Activated T-helper 1 cell treated with Interleukin-2 at 50 U/mL for 16 hours (primary cell): ENCODE measurements at places on chromosomes 11 and 22.

DNA sequence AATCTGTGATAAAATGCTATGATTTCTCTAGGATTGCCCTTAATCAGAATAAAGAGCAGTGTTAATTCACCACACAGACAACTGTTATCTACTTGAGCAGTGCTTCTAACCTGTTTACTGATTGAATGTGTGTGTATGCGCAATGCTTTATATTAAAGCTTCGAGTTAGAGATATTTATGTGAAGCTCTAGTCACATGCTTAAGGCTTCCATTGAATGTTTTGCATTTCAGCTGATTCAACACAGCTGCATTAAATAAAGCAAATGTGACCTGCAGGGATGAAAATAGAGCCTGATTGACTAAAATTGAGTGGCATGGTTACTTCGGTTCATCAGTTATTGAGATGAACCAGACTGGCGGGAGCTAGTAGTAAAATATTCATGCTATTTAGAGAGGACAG is 395.3 kb downstream of the JRKL start:
- no peak for DNase-seq

GRCh38 chr11:46737699-46738098 is 18.7 kb downstream of the F2 start:
- DNase-seq = no peak

- DNase-seq = no peak
Measured at GRCh38 chr11:127275774-127276173, 275.2 kb upstream of the KIRREL3 start.

GRCh38 chr11:131924457-131925201 is 554.2 kb downstream of the NTM start:
- DNase-seq = no peak

DNA sequence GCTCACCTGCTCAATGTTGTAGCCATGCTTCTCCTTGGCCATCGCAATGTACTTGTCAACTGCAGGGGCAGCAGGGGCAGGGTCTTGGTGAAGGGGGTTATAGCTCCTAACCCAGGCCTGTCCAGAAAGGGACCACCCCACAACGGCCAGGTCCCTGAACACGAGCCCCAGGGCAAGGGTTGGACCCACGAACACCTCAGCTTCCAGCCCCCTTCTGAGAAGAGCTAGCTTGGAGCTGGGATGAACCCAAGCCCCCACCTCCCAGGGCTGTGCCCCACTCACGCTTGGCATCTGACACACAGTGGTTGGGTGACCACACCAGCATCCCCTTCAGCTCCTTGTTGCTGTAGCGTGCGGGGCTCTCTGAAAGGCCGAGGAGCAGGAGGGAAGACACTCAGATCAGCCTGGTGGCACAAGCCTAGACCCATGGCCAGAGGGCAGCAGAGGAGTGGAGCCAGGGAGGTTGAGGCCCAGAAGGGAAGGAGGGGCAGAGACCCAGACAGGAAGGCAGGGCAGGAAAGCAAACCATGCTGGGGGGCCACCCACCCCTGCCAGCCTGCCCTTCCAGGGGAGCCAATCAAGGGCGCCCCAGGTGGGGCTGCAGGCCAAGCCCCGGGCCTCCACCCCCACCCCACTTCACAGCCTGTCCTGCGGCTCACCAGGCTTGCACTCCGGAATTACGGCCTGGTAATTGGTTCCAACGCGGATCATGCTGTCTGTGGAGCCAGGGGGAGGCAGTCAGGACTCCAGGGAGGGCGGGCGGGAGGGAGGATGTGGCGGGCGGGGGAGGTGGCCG is 1.9 kb downstream of the RCOR2 start:
- DNase-seq = no peak

DNA sequence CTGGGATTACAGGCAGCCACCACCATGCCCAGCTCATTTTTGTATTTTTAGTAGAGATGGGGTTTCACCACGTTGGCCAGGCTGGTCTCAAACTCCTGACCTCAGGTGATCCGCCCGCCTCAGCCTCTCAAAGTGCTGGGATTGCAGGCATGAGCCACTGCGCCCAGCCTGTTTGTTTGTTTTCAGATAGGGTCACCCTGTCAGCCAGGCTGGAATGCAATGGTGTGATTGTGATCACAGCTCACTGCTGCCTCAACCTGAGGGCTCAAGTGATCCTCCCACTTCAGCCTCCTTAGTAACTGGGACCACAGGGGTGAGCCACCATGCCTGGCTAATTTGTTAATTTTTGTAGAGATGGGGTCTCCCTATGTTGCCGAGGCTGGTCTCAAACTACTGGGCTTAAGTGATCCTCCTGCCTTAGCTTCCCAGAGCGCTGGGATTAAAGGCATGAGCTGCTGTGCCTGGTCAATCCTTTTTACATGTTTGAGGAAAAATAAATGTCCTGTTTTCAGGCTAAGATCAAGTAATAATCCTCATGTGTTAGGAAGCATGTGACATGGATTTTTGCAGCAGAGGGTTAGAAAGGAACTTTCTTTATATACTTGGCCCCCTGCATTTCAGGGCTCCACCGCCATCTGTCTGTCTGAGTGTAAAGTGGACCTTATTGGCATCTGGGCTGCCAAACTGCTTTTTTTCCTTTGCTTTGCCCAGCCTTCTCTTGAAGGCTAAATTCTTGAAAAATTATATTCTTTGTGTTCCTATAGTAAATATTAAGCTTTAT is 4.8 kb upstream of the SLC3A2 start:
- DNase-seq = no peak

GRCh38 chr11:104484804-104485554 is 321.0 kb upstream of the PDGFD start:
- DNase-seq = no peak

GRCh38 chr22:44702479-44703198 is 635 bp downstream of the PRR5 start:
- DNase-seq = no peak

DNA sequence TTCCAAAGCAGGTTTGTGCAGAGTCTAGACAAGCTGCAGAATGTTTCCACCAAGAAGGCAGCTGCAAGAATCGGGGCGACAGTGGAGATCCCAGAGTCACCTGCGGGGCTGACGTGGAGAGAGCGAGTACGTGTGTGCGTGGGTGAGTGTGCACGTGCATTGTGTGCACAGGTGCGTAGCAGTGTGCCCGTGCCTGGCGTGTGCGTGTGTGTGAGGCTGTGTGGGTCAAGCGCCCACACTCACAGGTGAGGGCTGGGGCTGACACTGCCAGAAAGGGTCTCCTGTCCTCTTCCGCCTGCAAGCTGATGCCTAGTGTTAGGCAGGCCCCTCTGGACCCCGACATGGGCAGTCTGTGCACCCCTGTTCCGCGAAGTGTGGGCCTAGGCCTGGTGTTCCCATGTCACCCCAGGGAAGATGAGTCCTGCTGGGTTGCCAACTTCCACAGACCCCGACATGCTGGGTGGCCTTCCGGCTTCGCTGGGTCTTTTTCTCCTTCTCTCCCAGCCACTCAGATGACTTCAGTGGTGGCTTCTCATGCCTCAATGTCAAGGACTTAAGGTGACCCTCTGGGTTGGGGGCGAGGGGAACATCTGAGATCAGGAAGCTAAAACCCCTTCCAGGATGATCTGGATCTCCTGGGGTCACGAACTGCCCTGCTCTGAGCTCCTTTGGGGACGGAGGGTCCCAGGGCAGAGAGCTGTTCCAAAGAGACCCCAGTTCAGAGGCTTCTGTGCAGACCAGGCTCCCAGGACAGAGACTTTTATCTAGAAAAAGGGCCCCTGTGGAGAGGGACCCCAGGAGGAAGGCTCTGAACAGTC is 10.4 kb upstream of the SYT8 start:
- DNase-seq = no peak

DNA sequence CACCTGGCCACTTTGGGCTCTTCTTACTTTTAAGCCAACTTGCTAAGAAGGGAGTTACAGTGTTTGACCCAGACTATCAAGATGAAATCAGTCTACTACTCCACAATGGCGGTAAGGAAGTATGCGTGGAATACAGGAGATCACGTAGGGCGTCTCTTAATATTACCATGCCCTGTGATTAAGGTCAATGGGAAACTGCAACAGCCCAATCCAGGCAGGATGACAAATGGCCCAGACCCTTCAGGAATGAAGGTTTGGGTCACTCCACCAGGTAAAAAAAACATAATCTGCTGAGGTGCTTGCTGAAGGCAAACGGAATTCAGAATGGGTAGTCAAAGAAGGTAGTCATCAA is 1.0 kb upstream of the YPEL4 start:
- DNase-seq = no peak

- no peak for DNase-seq
Measured at GRCh38 chr22:48920776-48921241, 906.9 kb downstream of the BRD1 start.

DNA sequence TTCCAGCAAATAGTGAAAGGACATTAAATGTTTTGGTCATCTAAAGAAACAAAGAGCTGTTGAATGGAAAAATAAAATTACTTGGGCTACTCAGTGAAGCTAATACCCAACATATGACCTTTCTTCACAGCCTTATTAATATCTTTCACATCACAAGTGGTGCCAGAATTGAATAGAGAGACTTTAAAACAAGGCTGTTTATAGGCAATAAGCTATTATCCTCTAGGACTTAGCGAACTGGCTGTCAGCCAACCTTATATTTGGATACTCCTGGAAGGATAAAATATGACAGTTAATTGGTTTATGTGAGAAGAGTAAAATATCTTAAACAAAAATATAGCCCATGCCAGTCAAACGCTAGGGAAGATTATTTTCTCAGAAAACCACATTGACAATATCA is 225.5 kb upstream of the BLID start:
- no peak for DNase-seq

- no peak for DNase-seq
Measured at GRCh38 chr11:20060181-20060580, 100.1 kb downstream of the DBX1 start.

DNA sequence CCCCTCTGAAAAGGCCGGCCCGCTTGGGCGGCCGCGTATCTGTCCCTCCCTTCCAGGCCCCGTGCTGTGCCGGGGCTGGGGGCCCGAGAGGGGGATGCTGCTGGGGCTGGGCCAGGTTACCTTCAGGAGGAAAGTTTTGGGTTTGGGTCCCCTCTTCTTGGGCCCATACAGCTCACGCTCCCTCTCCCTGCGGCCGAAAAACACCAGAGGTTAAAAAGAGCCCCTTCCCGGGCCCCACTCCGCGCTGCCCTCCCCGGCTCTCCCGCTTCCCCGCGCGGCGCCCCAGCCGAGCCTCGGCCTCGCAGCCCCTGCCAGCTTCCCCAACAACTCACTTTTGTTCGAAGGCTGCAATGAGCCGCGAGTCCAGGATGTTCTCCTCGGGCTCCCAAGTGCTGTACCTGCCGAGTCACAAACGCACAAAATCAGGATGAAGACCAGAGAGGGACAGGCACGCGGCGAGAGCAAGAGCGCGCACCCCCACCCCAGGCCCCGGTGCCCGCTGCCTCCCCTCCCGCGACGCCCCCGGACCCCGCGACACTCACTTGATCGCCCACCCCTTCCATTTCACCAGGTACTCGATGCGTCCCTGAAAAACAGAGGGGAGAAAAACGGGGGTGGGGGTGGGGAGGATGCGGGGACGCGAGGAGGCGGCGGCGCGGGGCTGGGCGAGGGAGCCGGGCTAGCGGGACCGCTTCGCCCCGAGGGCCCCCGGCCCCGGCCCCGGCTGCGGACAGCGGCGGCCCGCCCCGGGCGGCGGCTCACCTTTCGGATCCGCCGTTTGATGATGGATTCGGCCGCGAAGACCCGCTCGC is 450 bp downstream of the CBX6 start:
- DNase-seq = no peak

- no peak for DNase-seq
Measured at GRCh38 chr11:104967534-104968354, 630 bp downstream of the CASP4 start.

DNA sequence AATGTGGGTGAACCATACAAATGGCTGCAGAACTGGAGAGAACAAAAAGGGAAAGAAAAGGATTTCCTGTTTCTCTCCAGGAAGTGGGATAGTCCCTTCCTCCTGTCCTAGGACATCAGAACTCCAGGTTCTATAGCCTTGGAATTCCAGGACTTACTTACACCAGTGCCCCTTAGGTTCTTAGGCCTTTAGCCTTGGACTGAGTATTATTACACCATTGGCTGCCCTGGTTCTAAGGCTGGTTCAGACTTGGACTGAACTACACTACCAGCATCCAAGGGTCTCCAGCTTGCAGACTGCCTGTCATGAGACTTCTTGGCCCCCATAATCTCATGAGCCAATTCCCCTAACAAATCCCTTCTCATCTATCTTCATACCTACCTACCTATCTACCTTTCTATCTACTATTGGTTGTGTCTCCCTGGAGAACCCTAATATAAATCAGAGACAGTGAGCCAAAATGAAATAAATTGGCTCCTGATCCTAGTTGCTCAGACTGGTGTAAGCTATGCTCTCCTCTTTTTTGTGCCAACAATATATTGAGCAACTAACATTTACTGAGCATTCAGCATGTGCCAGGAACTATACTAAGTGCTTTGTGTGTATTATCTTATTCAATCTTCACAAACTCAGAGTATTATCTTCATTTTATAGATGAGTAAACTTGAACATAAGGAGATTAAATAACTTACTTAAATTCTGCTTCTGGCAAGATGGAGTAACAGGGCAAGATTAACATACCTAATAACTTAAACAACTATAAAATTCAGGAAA is 303.7 kb downstream of the TTC28 start:
- DNase-seq = no peak

DNA sequence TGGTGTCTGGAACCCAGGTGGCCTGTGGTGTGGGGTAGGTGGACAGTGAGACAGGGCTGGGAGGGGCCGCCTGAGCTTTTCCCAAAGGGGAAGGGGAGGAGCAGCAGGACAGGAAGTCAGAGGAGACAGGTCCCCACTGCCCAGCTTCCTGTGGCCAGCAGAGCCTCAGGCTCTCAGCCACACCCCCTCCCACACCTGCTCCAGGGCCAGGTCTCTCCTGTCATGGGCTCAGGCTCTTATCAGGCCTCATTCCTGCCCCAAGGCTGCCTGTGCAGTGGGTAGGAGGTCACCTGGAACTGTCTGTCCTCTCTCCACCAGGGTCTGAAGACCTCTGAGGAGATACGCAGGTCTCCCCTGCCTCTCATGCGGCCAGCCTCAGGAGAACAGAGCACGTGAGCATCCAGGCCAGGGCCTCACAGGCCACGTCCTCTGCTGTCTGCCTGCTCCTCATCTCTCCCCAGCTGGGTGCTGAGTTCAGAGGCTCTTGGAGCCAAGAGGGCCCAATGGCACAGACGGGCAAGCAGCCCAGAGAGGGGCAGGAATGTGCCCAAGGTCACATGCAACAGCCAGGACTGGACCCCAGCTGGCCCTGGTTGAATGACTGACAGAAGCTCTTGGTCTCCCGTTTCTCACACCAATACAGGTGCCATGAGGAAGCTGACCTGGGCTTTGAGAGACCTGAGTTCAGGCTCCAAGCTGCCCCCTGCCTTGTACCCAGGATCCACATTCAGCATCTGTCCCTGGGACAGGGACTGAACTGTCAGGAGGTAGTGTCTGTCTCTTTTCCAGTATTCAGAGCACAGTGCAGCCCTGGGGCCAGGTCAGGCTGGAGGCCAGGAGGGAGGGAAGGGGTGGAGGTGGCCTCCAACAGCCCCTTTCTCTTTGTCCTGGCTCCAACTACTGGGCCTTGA is 16.7 kb downstream of the STARD10 start:
- DNase-seq = no peak

- no peak for DNase-seq
Measured at GRCh38 chr11:123018702-123019101, 37.1 kb upstream of the BSX start.

- DNase-seq = no peak
Measured at GRCh38 chr11:95700471-95700817, 89.1 kb downstream of the FAM76B start.
